ENCODE measurements at places on chromosomes 5 and 9.

DNA sequence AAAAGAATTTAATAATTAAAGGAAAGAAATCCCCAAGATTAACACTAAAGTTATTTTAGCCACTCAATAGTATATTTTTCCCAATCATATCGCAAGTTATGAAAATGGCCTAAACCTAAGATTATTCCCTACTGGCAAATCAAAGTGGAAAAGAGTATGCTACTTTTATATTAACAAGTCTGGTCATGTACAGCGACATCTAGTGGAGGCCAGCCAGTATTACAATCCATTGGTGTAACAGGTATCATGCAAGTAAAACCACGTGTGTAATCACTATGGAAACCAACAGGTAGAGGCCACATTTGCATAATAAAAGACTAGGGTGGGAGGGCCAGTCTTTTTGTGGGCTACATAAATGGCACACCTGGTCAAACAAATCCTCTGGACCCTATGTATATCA lies 976.4 kb upstream of the CDH9 start:
- no peaks in the 10 kb centered on the region for H3K27me3 ChIP-seq
- no peak overlapping the region for H3K4me3 ChIP-seq
- H3K4me1 ChIP-seq: no peaks in the 10 kb centered on the region
- H3K36me3 ChIP-seq: no peaks in the 10 kb centered on the region
- H3K27ac ChIP-seq: no peak overlapping the region

GRCh38 chr5:152288917-152289595 lies 116.0 kb downstream of the NMUR2 start:
- no peaks in the 10 kb centered on the region for H3K27me3 ChIP-seq
- H3K36me3 ChIP-seq: no peaks in the 10 kb centered on the region
- H3K27ac ChIP-seq: no peak overlapping the region
- H3K4me1 ChIP-seq: no peaks in the 10 kb centered on the region

- H3K36me3 ChIP-seq: no peaks in the 10 kb centered on the region
- no peak overlapping the region for H3K27ac ChIP-seq
- no peak for DNase-seq
- no peaks in the 10 kb centered on the region for H3K27me3 ChIP-seq
- H3K4me1 ChIP-seq: peaks cover 14% of the 10 kb centered on the region
- H3K4me3 ChIP-seq: no peak overlapping the region
Measured at GRCh38 chr5:107502676-107503060, 168.1 kb downstream of the EFNA5 start.

DNA sequence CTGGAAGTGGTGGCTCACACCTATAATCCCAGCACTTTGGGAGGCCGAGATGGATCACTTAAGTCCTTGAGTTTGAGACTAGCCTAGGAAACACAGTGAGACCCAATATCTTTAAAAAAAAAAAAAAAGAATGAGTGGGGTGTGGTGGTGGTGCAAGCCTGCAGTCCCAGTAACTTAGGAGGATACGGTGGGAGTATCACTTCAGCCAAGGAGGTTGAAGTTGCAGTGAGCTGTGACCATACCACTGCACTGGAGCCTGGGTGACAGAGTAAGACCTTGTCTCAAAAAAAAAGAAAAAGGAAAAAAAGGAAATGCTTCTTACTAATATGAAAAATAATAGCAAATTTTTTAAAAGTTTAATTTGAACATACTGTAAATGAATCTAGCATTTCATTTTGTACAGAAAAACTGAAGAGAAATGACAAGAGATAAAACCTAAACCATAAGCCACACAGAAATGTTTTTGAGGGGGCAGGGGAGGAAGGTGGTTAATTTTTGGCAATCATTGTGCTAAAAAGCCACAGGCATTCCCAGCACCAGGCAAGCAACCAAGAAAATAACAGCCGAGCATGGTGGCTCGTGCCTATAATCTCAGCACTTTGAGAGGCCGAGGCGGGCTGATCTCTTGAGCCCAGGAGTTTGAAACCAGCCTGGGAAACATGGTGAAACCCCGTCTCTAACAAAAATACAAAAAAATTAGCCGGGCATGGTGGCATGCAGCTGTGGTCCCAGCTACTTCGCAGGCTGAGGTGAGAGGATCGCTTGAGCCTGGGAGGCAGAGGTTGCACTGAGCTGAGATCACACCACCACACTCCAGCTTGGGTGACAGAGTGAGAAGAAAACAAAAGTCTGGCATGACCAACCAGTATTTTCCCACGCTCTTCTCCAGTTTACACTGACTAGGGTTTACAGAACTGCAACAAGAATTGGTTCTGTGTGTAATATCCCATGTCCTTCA lies 114.5 kb upstream of the NR5A1 start:
- H3K27me3 ChIP-seq: no peaks in the 10 kb centered on the region
- no peak overlapping the region for H3K4me3 ChIP-seq
- no peaks in the 10 kb centered on the region for H3K36me3 ChIP-seq

- DNase-seq: no peak
- H3K36me3 ChIP-seq: no peaks in the 10 kb centered on the region
- H3K4me3 ChIP-seq: no peak overlapping the region
- H3K27me3 ChIP-seq: no peaks in the 10 kb centered on the region
Measured at GRCh38 chr5:150616506-150616905, 24.0 kb upstream of the SYNPO start.

GRCh38 chr5:127070243-127070642 lies 3.1 kb downstream of the C5orf63 start:
- no peak overlapping the region for H3K27ac ChIP-seq
- H3K36me3 ChIP-seq: no peaks in the 10 kb centered on the region
- no peak overlapping the region for H3K4me3 ChIP-seq
- H3K4me1 ChIP-seq: peaks cover 7% of the 10 kb centered on the region

DNA sequence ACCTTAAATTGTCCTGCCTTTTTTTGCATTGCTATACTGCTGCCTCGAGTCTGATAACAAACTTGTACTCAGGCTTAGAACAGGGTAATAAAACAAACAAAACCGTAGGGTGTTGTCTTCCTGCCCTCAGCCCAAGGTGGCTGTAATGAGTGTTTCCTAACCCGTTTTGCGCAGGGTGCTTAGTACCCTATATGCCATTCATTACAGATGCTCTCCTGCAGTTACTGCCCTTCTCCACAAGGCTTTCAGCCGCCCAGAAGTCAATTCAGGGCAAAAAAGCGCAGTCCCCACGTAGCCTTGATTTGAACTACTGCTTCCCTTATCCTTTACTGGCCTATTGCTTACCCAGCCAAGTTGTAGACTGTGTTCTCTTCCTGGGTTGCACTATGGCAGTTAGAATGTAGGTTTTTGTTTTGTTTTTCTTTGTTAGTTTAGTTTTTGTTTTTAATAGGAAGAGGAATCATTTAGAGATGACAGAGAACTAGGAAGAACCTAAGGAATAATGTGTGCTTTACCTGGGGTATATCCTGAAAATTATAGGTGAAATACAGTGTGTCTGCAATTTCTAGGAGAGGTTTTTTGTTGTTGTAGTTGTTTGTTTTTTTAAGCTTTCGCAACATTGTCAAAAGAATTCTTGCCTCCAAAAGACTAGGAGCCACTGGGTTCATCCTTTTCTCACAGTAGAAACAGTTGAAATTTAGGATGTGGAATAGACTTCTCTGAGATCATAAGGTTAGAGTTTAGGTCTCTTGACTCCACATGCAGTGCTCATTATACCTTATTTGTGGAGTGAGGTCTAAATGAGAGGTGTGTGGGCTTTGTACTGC lies 1.3 kb downstream of the HMGXB3 start:
- peaks cover 36% of the 10 kb centered on the region for H3K4me1 ChIP-seq
- H3K4me3 ChIP-seq: peak overlapping the region; percentile 91
- H3K36me3 ChIP-seq: no peaks in the 10 kb centered on the region
- DNase-seq: peak; percentile 35
- H3K27ac ChIP-seq: peak overlapping the region; percentile 93
- H3K27me3 ChIP-seq: no peaks in the 10 kb centered on the region
